ENCODE measurements at places on chromosomes 13 and 19.
A peak's percentile ranks its signal among the peaks of the same experiment; 100 is the strongest.

DNA sequence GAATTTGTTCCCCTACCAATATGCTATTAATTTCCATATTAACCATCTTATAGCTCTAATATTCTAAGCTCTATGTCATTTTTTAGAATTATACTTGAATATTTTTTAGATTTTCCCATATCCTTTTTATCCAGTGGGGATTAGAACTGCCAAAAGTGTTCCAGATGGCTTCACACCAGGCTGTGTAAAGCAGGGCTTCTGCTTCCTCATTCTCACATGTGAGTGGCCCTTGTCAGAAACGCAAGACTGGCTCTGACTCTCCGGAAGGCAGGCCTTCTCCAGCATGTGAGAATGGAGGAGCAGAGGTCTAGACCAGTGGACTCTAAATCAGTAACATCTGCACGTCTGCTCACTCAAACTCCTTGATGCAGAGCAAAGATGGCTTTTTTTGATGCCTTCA lies 650.1 kb downstream of the FGF9 start:
- peaks cover 7% of the 10 kb centered on the region for H3K27me3 ChIP-seq
- no peaks in the 10 kb centered on the region for H3K36me3 ChIP-seq
- H3K4me1 ChIP-seq = no peaks in the 10 kb centered on the region
- no peak overlapping the region for H3K27ac ChIP-seq
- DNase-seq = no peak

DNA sequence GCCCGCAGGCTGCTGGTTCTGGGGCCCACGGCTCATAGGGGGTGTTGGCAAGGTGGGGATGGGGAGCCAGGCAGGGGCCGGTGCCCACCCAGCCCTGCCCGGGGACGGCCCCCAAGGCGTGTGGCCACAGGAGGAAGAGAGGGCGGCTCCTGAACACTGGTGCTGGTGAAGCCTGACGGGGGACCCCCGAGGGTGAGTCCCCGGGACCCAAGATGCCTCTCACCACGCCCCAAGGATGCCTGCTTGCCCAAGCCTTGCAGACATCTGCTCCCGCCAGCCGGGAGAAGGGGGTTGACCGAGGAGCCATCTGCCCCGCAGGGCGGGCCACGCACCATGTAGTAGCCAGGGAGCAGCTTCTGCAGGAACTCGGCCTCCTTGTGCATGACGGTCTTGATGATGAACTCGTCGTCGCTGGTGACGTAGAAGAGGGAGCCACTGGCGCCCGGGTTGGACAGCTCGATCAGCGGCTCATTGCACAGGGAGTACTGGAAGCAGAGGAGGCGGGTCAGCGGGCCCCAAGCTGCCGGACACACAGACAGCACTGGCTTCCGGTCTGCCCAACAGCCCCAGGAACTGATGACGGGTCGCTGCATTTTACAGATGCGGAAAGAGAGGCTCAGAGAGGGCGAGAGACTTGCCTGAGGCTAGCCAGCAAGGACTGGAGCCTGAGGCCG lies 29.6 kb upstream of the CACTIN start:
- DNase-seq = no peak
- H3K4me1 ChIP-seq = no peaks in the 10 kb centered on the region
- peaks cover 11% of the 10 kb centered on the region for H3K36me3 ChIP-seq
- no peak overlapping the region for H3K4me3 ChIP-seq
- no peaks in the 10 kb centered on the region for H3K27me3 ChIP-seq
- H3K27ac ChIP-seq = no peak overlapping the region

DNA sequence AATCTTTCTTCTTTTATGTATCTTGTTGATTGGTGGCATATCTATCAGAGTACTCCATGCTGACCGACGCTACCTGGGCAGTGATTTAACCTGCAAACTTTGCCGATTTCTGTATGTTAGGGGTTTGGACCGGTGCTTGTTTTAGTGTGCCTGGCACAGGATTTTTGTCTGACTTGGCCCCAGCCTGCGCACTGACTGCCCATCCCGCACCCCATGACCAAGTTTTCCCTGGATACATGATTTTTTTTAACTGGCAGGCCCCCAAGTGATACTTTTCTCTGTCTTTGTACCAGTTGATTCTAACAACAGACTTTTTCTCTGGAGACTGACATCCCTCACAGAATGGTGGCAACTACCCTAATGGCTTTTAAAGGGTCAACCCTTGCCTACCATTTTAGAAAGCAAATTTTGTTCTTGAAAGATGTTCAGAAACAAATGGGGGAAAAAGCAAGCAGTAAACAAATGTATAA lies 69.0 kb upstream of the C1QTNF9B start:
- peaks cover 30% of the 10 kb centered on the region for H3K4me1 ChIP-seq
- H3K36me3 ChIP-seq = no peaks in the 10 kb centered on the region
- no peaks in the 10 kb centered on the region for H3K27me3 ChIP-seq
- H3K4me3 ChIP-seq = peak overlapping the region; percentile 51
- no peak overlapping the region for H3K27ac ChIP-seq

- H3K36me3 ChIP-seq = no peaks in the 10 kb centered on the region
- H3K4me1 ChIP-seq = no peaks in the 10 kb centered on the region
- no peaks in the 10 kb centered on the region for H3K27me3 ChIP-seq
- H3K4me3 ChIP-seq = no peak overlapping the region
- no peak overlapping the region for H3K27ac ChIP-seq
- DNase-seq = no peak
These were observed 145.5 kb upstream of the SPRY2 start for GRCh38 chr13:80486402-80486801.

GRCh38 chr19:12112701-12113100 lies 27.4 kb downstream of the ZNF20 start:
- peak; percentile 36 for DNase-seq
- H3K27ac ChIP-seq = no peak overlapping the region
- H3K4me1 ChIP-seq = peaks cover 28% of the 10 kb centered on the region
- H3K27me3 ChIP-seq = peaks cover 2% of the 10 kb centered on the region
- peaks cover 35% of the 10 kb centered on the region for H3K36me3 ChIP-seq

GRCh38 chr13:54433493-54434206 lies 1405.0 kb downstream of the OLFM4 start:
- no peaks in the 10 kb centered on the region for H3K27me3 ChIP-seq
- no peaks in the 10 kb centered on the region for H3K36me3 ChIP-seq
- no peaks in the 10 kb centered on the region for H3K4me1 ChIP-seq
- no peak for DNase-seq
- H3K27ac ChIP-seq = no peak overlapping the region
